Inflammatory macrophage treated with lipopolysaccharide for 1 hour (primary cell): ENCODE measurements at places on chromosomes 11 and 22.
A peak's percentile ranks its signal among the peaks of the same experiment; 100 is the strongest.

DNA sequence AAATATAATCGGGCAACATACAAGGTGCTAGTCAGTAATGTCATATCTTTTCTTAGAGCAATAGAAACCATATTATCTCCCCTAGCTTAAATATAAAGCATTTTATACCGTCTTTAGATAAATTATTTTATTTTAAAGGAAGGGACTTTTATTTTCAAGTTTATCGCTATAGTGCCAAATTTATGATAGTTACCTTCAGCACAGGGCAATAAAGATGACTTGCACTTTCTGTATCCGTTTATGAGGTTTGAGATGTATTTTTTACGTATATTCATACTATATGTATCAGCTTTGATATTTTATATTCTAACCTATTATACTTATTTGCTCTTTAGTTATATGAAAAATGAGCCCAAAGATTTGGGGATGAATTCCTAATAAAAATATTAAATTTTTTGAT lies 61.6 kb upstream of the CARD18 start:
- no peak for DNase-seq

DNA sequence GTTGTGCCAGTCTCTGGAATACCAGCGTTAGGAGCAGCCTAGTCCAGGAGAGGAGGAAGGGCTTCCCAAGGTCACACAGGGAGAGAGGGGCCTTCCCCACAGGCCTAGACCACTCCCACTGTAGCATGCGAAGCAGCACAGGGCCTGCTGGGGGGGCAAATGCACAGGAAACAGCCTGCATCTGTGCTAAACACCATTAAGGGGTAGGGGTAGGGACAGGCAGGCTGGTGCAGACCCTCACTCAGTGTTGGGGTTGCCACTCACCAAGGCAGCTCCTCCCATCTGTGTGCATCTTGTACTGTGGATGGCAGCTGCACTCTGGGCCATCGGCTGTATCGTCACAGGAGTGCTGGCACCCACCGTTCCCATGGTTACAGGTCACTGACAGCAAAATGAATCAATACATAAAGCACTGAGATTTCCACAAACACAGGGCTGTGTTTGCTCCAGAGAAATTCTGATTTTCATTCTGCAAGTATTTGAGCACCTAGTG lies 24.9 kb downstream of the SCUBE2 start:
- DNase-seq: no peak

DNA sequence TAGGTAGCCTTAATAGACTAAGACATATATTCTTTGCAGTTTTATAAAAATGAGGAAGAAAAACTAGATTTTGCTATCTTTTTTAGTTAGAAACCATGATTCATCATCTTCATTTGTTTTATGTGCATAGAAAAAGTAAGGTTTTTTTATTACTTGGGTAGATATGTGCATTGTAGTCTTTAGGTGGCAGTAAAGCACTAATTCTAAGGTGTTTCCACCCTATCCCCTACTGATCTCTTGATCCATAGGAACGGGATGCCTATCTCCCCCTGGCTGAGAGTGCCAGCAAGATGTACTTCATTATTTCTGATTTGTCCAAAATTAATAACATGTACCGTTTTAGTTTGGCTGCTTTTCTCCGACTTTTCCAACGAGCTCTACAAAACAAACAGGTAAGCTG lies 148.1 kb downstream of the DYNC2H1 start:
- no peak for DNase-seq

DNA sequence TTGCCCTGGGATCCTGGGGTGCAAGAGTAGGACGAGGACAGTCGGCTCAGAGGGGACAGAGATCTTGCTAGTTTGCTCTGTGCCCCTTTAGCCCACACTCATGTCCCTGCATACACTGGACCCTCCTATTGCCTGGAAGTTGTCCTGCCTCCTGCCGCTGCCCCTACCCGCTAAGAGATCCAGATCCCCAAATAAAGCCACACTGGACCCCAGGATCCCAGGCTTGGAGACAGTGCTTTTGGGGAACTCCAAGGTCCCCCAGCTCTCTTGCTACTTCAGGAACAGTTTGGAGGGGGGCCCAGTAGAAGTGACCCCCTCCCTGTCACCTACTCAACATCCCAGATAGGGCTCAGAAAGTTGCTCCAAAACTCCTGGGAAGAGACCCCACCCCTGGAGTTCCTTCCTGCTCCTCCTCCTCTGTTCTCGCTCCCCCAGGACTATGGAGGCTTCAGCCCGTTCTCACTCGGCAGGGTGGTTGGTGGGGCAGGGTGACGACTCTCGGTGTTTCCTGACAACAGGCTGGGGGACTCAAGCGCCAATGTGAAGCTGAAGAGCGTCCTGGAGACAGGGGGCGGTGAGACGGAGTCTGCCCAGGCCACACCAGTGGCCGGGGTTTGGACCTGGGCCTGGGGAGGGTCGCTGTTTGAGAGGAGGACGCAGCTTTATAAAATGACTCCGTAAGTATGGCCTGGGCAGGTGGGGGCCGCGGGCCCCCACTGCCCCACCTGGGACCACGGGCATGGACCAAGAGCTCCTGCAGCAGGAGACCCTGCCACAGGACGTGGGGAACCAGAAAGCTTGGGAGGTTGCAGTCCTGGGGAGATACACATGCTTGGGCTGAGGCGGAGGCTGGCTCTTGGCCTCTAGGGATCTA lies 19.2 kb upstream of the TUB start:
- no peak for DNase-seq

GRCh38 chr11:28110108-28110820 lies 2.1 kb downstream of the METTL15 start:
- peak; percentile 58 for DNase-seq

DNA sequence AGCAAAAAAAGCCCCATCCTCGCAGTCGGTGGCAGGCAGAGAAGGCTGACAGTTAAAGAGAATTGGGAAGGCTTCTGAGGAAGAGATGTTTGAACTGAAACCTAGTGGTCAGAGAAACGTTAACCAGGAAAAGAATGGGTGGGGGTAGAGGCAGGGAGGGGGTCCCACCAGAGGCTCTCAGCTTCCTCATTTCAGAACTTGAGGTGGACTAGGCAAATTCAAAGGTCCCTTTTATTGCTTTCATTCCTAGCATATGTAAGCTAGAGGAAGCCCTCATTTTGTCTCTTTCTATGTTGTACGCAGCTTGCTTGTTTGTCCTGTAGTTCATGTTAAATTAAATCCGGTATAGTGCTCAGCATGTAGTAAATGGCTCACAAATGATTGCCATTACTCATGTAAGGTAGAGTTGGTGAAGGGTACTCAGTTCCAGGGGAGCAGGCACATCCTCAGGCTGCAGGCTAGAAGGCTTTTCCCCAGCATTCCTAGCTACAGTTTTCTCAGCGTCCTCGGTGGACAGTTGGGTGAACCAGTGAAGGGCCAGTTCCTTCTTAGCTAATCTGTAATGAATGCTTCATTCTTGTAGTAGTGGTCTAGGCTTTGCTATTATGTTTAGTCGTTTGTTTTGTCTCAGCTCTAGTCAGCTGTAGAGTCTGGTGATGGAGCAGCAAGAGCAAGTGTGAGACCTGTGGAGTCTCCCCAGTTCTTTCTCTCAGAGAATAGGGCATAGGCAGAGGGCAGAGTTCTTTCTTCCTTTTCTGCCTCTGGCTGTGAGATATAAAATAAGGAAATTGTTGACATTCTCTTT lies 58.6 kb downstream of the UVRAG start:
- no peak for DNase-seq

GRCh38 chr22:22865311-22866072 lies 22.1 kb upstream of the IGLL5 start:
- no peak for DNase-seq
